Activated CD4-positive, alpha-beta T cell treated with anti-CD3 and anti-CD28 coated beads, Interleukin-2, Interleukin-6, amounts not matched to agents 100 ng/mL and 50 ng/mL, durations not matched to agents 16 hours and 8 hours (primary cell): ENCODE measurements at places on chromosomes 2 and 18.

- DNase-seq: no peak
These were observed 394.1 kb downstream of the TRIB2 start for GRCh38 chr2:13110825-13111224.

DNA sequence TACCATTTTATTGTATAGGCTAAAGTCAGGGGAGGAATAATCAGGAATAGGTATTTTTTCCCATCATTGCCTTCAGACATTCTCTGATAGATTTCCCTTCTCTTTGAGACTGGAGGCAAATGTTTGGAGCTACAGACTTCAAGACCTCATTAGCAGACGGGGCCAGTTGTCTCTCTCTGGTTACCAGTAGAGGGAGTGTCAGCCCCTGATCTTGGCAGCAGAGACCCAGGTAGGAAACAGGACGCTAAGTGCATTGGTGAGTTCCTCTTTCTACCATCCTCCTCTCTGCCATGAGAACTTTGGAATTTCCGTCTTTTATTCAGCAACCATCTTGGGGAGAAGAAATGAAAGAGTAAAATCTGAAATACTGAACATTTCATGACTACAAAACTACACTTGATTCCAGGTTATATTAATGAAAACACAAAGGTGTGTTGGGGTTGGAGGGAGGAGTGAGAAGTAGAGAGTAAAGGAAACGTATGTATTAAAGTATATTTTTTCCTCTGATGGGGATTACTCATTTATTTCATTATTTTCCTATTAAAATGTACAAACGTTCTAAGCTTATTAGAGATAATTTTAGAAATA lies 186.2 kb upstream of the GCFC2 start:
- peak; percentile 29 for DNase-seq

GRCh38 chr2:235811446-235812184 lies 317.8 kb downstream of the AGAP1 start:
- no peak for DNase-seq

DNA sequence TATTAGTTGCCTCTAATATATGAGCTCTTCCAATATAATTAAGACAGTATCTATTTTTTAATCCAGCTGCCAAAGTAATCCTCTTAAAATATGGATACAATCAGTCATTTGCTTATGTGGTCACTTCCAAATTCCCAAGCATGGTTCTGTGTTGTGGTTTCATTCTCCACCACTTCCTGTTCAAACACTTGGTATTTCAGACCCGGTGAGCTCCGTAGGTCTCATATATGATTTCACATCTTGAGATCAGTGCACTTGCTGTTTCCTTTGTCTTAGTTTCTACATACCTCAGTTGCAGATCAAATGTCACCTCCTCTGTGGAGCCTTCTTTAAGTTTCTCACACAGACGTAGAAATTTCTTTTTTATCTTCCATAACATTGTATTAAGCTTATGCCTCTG lies 254.2 kb downstream of the KCNS3 start:
- DNase-seq: no peak

GRCh38 chr18:12939162-12939561 lies 8.6 kb upstream of the SEH1L start:
- no peak for DNase-seq

GRCh38 chr18:35641916-35642315 lies 60.4 kb downstream of the GALNT1 start:
- no peak for DNase-seq

DNA sequence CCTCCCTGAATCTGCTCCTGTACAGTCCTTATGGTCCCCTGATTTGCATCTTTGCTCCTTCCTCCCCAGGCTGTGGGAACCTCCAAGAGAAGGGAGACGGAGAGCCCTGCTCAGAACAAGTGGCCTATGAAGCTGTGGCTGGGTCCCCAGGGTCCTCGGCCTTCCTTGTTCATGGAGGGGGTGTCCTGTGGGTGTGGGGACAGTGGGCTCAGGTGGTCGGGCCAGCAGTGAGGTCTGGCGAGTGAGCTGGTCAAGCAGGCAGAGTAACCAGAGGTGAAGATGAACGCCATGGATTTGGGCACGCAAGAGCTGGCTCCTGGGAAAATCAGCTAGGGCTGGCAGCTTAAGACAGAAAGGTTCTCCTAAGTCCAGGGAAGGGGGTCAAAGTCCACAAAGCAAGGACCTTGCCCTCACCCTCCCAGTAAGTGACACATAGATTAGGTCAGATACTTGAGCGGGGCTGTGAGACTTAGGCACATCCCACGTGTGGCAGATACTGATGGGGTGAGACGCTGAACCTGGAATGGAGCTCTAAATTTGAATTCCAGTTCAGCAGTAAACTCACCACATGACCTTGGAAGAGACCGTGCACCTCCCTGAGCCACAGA lies 24.8 kb downstream of the GNLY start:
- no peak for DNase-seq

- DNase-seq: no peak
These were observed 6.2 kb upstream of the IL1RL2 start for GRCh38 chr2:102180687-102180999.

GRCh38 chr18:49898421-49898820 lies 85.1 kb upstream of the ACAA2 start:
- DNase-seq: peak; percentile 56

DNA sequence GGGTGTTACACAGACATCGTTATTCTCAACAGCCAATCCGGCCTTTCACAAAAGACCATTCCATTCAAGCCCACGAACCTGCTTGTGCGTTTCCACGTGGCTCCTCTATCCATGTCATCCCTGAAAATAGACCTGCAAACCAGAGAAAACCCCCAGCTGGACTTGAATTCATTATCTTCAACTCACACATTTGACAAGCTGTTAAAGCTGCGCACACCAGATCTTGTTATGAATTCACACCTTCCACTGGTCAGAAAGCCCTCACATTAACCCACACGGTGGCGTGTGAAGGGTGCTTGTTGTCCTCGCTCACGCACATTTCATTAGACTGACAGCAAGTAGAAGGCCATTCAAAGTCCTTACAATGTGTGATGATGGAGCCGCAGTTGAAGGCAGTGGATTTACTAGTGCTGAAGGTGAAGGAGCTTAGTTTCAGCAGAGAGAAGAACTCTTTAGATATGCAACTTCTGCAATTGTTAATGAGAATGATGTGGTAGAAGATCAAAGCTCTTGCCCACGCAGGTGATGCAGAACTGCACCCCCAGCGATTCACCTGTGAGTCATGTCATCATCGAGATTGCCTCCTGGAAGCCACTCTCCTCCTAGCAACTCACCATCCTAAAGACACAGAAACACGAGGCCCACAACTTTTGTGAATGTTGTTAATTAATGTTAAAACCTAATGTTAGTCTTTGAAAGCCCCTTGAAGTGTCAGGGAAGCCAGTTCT lies 224.8 kb upstream of the SOX11 start:
- no peak for DNase-seq

DNA sequence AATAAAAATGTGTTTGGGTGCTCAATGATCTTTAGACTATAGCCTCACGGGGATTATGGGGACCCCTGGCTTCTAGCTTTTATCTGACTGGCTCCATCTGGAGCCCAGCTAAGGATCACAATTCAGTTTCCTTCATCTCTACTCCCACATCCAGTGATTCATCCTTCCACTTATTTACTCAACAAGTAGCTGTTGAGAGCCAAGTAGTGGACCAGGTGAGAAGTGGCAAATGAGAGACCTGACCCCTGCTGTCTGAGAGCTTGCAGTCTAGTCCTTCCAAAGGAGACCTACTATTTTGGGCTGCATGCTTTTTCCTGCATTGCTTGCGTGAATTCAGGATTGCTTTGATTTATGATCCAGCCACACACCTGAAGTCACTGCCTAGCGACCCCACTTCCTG lies 10.7 kb upstream of the DSG3 start:
- DNase-seq: no peak
